Neuronal stem cell (in vitro differentiated cells): ENCODE measurements at places on chromosomes 16 and 17.

DNA sequence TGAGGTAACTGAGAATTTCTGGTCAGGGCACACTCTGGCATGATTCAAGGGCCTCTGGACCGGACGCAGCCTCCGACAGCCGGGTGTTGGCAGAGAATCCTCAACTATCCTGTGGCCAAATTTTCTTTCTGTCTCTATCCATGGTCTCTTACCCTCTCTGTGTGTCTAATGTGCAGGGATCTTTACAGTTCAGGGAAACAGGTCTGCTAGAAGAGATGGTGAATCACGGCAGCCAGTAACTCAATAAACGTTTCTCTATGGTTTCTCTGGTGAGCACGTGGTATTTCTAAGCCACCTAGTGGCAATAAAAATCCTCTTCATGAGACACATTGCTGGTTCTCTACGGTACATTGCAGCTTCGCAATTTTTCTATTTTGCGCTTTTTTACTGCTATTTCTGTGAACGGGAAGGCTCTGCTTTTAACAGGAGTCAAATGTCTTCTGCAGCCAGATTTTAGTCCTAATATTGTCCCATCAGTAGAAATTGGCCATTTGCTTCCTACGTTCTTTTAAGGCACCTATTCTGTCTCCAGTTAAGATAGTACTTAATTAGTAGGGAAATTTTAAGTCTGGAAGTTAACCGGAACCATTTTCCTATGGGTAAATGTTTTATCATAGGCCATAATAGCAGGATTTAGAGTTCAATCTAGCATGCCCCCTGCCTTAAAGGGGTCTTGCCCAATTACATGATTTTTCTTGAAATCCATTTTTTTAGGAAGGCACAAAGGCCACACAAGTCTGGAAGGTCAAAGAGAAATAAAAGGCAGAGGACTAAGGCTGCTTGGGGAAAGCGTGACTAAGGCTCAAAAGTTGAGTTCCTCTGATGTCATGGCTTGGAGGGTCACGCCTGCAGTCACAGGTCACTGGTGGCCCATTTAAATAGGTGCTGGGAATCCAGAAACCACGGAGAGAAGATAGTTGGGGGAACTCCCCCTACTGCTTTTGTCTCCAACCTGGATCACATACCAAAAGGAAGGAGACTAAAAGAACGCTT is 31.5 kb downstream of the QPRT start:
- H3K27me3 ChIP-seq = no peaks in the 10 kb centered on the region
- H3K4me3 ChIP-seq = peak overlapping the region; percentile 3
- H3K4me1 ChIP-seq = peaks cover 3% of the 10 kb centered on the region
- DNase-seq = no peak

GRCh38 chr16:15830832-15831451 is 25.9 kb downstream of the MYH11 start:
- no peaks in the 10 kb centered on the region for H3K4me1 ChIP-seq
- no peak overlapping the region for H3K27ac ChIP-seq
- no peaks in the 10 kb centered on the region for H3K27me3 ChIP-seq
- H3K36me3 ChIP-seq = no peaks in the 10 kb centered on the region

DNA sequence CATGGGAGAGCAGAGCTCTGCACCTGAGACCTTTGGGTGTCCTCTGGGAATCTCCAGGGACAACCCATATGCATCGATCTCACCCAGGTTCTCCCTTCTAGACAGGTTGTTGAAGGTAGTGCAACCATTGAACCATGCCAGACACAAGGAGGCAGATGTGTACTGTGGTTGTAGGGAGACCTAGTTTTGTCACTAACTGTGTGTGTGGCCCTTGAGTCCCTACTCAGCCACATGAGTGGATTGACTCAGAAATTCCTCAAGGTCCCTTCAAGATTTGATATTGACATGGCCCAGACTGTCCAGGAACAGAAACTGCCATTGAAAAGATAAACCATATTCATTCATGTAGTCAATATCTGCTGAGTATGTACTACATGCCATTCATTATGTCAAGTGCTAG is 396.4 kb upstream of the CCL2 start:
- no peak for DNase-seq
- H3K36me3 ChIP-seq = no peaks in the 10 kb centered on the region
- H3K27me3 ChIP-seq = no peaks in the 10 kb centered on the region

DNA sequence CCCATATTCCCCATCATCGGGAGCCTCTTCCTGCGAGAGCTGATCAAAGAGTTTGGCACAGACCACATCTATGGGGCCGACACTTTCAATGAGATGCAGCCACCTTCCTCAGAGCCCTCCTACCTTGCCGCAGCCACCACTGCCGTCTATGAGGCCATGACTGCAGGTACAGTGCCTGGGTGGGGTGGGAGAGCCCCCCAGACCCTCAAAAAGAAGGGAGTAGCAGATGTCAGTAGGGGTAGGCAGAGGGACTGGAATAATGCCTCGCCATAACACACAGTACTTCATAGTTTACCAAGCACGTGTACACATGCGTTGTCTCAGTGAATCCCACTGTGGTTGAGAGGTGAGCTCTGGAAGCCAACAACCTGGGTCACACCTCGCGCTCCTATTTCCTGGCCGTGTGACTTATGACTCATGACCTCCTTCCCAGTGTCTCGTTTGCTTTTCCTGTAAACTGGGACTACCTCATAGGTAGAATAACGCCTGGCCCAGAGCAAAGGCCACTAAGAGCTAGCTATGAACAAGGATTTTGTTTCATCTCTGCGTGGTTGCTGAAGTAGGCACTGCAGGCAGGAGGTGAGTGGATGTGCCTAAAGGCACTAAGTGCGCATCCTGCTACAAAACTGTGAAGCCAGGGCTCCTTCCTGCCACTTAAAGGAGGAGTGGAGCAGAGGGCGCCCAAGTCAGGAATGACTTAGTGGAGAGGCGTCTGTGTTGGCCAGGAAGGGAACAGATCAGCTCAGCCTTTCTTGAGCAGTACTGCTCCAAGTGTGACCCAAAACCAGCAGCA is 5.2 kb downstream of the NAGLU start:
- H3K27me3 ChIP-seq = peaks cover 1% of the 10 kb centered on the region
- H3K4me3 ChIP-seq = no peak overlapping the region
- peaks cover 7% of the 10 kb centered on the region for H3K4me1 ChIP-seq
- no peak overlapping the region for H3K27ac ChIP-seq

DNA sequence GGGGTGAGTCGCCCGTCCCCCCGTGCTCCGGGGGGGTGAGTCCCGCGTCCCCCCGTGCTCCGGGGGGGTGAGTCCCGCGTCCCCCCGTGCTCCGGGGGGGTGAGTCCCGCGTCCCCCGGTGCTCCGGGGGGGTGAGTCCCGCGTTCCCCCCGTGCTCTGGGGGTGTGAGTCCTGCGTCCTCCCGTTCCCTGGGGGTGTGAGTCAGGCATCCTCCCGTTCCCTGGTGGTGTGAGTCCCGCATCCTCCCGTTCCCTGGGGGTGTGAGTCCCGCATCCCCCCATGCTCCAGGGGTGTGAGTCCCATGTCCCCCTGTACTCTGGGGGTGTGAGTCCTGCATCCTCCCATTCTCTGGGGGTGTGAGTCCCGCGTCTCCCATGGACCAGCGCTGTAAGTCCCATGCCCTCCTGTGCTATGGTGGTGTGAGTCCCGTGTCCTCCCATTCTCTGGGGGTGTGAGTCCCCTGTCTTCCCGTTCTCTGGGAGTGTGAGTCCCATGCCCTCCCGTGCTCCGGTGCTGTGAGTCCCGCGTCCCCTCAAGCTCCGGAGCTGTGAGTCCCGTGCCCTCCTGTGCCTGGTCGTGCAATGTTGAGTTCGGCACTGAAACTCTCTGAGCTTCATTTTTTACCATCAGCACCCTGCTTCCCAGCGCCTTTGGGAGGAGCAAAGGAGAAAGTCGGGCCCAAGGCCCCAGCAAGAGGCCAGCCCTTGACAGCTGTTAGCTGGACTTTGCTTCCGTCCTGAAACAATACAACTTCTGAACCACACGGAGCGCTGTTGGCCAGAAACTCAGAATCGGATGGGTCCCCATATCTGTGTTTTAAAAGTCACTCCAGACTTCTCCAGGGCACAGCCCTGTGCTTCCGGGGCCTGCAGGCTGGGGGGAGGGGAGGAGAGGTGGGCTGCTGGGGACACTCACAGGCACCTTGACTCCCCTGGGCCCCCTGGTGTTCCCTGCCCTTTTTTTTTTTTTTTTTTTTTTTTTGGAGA is 11.5 kb upstream of the ZC3H18 start:
- H3K36me3 ChIP-seq = no peaks in the 10 kb centered on the region
- H3K4me3 ChIP-seq = no peak overlapping the region
- H3K27me3 ChIP-seq = no peaks in the 10 kb centered on the region
- H3K4me1 ChIP-seq = peaks cover 4% of the 10 kb centered on the region

GRCh38 chr17:869567-870525 is 87.7 kb downstream of the MRM3 start:
- no peaks in the 10 kb centered on the region for H3K36me3 ChIP-seq
- H3K4me3 ChIP-seq = no peak overlapping the region
- DNase-seq = no peak
- H3K27me3 ChIP-seq = no peaks in the 10 kb centered on the region
- H3K4me1 ChIP-seq = no peaks in the 10 kb centered on the region

DNA sequence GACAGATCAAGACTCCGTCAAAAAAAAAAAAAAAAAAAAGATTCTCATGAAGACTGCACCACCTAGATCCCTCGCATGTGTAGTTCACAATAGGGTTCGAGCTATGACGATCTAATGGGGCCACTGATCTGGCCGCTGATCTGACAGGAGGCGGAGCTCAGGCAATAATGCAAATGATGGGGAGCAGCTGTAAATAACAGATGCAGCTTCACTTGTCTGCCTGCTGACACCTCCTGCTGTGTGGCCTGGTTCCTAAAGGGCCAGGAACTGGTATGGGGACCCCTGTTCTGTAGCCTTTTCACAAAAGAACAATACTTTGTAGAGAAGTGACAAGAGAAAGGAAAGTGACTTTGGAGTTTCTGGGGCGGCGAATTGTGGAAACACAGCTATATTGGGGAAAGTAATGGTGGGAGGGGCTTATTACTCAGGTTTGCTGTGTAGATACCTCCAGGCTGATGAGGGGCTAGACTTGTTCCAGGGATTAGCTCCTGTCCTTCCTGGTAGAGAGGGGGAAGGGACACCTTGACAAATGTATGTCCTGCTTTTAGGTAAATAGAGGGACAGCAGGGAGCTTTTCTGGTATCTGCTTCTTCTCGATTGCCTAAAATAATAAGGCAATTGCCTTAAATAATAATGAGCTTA is 57.1 kb downstream of the HAPSTR1 start:
- H3K4me1 ChIP-seq = peaks cover 8% of the 10 kb centered on the region
- DNase-seq = no peak
- no peaks in the 10 kb centered on the region for H3K27me3 ChIP-seq

GRCh38 chr17:72506773-72507172 is 386.0 kb downstream of the SOX9 start:
- no peak overlapping the region for H3K4me3 ChIP-seq
- peaks cover 13% of the 10 kb centered on the region for H3K4me1 ChIP-seq
- H3K27me3 ChIP-seq = no peaks in the 10 kb centered on the region
- DNase-seq = no peak
- no peak overlapping the region for H3K27ac ChIP-seq

- no peaks in the 10 kb centered on the region for H3K4me1 ChIP-seq
- DNase-seq = no peak
- no peak within 1 kb of the TSS for H3K27ac ChIP-seq
Observed at GRCh38 chr17:63911041-63911635, at the start of gene CSHL1. Gene CSHL1 (minus strand): TSS chr17:63911258. CDS start chr17:63911196, 62 bp downstream.

GRCh38 chr17:6186998-6187397 is 116.8 kb downstream of the WSCD1 start:
- H3K27ac ChIP-seq = no peak overlapping the region
- H3K4me1 ChIP-seq = peaks cover 6% of the 10 kb centered on the region
- no peak overlapping the region for H3K4me3 ChIP-seq
- H3K27me3 ChIP-seq = no peaks in the 10 kb centered on the region

DNA sequence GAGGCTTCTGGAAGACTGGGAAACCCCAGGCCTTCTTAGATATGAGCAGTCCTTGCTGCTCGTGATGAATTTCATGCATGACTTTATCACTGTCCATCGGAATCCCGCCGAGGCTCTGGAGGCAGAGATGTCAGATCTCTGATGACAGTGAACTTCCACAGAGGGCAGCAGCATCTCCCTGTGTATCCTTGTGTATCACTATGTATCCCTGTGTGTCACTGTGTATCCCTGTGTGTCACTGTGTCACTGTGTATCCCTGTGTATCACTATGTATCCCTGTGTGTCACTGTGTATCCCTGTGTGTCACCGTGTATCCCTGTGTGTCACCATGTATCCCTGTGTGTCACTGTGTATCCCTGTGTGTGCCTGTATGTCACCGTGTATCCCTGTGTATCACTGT is 160.2 kb upstream of the CHMP6 start:
- peaks cover 31% of the 10 kb centered on the region for H3K4me1 ChIP-seq
- H3K36me3 ChIP-seq = no peaks in the 10 kb centered on the region
- no peak overlapping the region for H3K4me3 ChIP-seq
- H3K27ac ChIP-seq = no peak overlapping the region
- DNase-seq = no peak

GRCh38 chr16:68356249-68356918 is 45.6 kb downstream of the PRMT7 start:
- H3K36me3 ChIP-seq = peaks cover 74% of the 10 kb centered on the region
- H3K4me3 ChIP-seq = no peak overlapping the region
- H3K4me1 ChIP-seq = no peaks in the 10 kb centered on the region
- H3K27ac ChIP-seq = no peak overlapping the region
- no peak for DNase-seq
